ENCODE measurements at places on chromosomes 2 and 18.
A peak's percentile ranks its signal among the peaks of the same experiment; 100 is the strongest.

DNA sequence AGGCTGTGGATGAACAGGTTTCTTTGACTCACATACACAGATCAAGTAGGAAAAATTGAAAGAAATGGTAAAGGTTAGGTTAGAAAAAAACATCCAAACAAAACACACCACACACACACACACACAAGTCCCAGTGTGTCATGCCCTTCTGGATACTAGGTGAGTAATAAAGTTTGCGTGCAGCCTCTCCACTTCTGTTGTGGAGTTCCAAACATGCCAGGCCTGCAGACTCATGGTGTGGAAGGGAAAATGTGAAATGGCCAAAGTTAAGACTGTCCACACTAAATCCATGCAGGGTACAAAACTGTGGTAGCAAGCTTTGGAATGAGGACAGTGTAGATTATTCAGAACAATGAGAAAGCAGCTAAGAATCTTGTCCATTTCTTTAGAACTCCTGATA, 114.6 kb downstream of the IKZF2 start:
- no peak for DNase-seq

DNA sequence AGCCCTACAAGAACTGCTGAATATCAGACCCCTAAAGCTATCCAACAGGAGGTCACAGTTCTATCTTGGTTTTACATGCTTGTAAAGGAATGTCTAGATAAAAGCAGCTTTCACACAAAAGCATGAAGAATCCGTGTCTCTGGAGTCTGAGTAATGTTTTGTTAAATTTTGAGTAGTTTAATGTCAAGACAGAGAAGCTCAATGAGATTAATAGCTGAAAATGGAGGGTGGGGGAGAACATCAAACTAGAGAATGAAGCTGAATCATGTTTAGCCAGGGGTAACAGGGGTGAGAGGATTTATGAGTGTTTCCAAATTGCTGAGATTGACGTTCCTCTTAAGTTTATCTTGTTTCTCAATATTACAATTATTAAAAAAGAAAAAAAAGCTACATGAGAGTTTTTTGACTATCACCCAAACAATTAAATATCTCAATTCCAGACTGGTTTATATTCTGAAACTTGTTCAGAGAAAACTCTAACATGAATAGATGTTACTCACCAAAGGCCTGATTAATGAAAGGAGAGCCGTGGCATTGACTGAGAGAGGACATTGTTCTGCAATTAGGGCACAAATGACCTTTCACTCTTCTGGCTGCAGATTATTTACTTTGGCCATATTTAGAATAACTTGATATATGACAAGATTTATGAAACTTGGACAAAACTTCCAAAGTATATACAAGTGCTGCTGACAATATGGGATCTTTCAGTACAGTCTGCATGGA, 266.4 kb upstream of the ETAA1 start:
- no peak for DNase-seq

DNA sequence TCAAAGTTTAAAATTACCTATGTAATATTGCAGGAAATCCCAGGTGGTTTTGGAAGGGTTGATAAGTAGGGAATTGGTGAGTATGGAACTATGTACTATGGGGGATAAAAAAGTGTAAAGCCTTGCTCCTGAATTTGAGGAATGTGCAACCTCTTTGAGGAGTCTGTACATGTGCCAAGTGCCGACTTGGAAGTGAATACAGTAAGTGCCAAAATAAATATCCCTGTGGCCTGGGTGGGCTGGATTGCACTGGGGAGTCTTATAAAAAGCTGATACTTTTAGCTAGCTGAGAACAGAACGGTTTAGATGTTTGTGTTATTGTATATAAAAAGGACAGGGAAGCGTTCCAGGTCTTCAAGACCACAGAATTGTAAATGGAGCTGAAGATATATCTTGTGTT, 317.1 kb upstream of the LRRTM1 start:
- no peak for DNase-seq

GRCh38 chr2:88959480-88960204, 268.2 kb downstream of the RPIA start:
- peak; percentile 12 for DNase-seq

DNA sequence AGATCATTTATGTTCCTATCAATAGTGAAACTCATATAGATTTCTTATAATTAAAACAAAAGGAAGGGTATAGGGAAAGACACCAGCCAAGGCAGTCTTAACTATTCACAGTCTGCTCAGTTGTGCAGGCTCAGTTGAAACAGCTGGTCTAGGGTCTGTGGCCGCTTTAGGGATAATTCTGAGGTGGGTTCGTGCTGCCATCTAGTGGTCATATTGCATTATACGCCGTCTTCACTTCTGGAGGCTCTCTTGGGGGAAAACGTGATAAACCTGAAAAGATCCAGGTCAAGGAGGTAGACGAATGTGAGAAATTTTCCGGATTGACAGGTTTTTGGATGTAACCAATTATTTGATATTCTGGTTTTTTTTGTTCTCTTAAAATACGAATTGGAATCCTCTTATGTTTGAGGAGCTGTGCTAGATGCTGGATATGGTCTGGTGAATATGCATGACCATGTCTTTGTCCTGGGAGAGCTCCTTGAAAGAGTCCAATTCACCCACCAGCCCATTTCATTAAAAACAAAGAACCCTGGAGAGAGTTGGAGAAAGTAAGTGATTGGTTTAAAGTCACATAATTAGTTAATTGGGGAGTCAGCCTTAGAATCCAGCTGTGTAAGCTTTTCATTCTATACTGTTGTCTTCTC, 492.4 kb downstream of the PLCL1 start:
- peak; percentile 67 for DNase-seq

DNA sequence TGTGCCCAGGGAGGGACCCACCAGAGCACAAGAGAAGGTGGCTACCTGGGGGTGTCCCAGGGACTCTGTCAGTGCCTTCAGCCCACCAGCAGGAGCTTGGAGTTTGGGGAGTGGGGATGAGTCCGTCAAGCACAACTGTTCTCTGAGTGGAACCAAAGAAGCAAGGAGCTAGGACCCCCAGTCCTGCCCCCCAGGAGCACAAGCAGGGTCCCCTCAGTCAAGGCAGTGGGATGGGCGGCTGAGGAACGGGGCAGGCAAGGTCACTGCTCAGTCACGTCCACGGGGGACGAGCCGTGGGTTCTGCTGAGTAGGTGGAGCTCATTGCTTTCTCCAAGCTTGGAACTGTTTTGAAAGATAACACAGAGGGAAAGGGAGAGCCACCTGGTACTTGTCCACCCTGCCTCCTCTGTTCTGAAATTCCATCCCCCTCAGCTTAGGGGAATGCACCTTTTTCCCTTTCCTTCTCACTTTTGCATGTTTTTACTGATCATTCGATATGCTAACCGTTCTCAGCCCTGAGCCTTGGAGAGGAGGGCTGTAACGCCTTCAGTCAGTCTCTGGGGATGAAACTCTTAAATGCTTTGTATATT, 14.0 kb downstream of the ITM2C start:
- no peak for DNase-seq

DNA sequence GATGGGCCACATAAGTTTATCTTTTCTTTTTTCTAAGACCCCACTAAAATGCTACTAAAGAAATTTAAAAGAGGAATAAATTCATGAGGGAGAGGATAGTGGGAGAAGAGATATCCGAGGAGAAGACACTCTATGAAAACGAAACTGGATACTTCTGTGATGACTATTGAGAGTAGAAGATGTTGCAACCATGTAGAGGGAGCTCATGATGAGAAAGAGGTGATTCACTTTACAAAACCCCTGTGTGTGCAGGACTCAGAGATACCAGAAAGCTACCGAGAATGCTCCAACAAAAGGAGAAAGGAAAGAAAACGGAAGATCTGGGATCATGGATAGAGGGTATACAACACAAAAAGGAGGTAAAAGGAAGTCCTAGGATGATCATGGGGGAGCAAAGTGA, 34.9 kb downstream of the SLC38A11 start:
- no peak for DNase-seq

DNA sequence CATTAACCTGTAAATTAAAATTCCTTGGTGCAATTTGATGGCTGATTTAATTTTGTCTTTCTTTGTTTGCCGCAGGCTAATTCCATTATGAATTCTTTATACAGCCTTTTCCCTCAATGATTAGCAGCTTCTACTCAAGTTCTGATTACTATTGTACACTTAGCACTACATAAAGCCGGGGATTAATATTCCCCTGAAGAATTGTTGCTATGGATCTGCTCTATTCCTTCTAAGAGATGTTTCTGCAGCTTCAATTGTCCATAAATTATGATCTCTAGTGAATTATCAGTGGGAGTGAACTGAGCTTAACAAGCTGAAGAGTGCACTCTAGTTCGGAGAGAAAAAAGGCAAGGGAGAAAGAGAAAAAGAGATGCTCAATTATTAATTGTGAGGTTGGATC, 433.7 kb upstream of the SPRED2 start:
- no peak for DNase-seq

DNA sequence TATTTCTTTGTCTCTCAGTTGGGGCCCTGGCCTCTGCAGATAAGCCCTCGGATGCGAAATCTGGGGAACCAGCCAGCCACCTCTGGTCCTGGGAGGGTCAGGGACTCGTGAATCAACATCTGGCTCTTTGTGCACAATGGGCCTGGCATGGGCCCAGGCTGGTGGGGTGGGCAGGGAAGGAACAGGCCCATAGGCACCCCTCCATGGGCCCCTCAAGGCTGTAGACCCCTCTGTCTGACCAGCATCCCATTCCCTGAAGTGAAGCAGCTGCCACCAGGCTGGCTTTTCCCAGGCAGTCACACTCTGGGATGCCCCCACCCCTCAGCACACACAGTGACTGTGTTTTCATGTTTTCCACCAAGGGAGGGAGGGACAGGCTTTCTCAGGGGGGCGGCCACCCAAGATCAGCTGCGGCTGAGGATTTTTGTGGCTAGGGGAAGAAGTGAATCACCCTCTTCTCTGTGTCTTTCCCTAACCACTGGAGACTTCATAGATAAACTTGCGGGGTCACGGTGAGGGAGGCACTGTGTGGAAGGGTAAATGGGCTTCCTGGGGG, 166.0 kb downstream of the AGAP1 start:
- no peak for DNase-seq

- no peak for DNase-seq
Observed at GRCh38 chr2:233700028-233700635, 7.4 kb downstream of the UGT1A6 start.

DNA sequence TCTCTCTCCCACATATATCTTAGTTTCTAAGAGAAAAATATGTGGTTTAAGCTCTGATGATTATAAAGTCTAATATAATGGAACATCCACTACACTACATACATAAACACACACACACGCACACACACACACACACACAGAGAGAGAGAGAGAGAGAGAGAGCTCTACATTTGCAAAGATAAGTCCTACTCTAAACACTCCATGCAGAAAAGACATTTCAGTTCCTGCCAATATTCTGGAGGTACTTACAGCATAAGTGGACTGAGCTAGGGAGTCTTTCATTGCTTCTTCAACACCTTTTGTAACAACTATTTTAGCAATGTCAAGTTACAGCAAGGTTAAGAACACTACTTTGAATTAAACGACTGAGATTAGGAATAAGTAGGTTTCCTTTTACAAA, 80.1 kb downstream of the FIGN start:
- no peak for DNase-seq

DNA sequence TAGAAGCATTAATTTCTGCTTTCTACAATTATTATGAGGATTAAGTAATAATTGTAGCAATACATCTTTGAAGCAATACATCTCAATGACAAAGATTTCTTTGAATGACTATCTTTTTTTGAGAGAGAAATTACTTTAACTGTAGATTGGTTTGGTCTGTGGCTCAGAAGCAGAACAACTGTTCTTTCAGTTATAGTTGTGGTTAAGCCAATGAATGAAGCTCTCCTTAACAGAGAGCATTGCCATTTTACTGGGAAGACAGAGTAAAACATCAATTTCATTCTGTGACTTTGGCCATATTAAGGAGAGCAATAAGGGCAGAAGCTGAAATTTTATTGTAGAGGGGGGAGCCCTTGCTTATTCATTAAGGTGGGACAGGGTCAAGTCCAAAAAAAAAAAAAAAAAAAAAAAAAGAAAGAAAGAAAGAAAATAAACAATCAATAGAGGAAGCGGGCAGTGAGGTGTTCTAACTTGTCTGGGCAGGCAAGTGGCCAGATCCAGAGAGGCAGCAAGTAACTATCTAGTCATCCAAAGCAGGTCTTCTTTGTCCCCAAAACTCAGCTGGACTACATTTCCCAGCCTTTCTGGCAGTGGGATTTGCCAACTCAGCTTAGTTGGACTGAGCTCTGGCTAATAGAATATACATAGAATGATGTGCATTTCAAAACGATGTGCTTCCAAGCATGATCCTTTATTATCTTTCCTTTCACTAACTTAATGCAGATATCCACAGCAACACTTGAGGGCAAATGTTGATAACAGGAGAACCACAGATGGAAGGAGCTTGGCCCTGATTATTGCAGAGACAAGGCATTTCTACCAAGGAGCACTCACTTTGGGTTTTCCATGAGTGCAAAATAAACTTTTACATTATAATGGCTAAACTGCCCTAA, 462.7 kb upstream of the CDH20 start:
- no peak for DNase-seq

GRCh38 chr2:208392300-208392699, 14.3 kb upstream of the PTH2R start:
- DNase-seq, result no peak

DNA sequence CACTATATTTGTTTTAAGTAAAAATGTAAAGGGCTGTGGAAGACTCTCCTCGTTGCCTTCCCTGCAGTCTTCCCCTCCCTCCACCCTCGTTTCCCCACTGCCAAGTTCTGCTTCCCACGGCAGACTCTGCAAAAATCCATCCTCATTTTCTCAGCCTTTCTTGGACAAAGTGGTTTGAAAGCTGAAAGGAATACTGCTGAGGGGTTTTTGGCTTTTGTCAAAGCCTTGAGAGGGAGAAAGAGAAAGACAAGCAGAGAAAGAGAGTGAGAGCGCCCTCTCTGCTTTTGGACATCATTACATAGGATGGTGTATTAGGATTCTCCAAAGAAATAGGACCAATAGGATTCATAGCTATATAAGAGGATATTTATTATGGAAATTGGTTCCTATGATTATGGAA, 455.9 kb upstream of the SOX11 start:
- DNase-seq, result no peak

DNA sequence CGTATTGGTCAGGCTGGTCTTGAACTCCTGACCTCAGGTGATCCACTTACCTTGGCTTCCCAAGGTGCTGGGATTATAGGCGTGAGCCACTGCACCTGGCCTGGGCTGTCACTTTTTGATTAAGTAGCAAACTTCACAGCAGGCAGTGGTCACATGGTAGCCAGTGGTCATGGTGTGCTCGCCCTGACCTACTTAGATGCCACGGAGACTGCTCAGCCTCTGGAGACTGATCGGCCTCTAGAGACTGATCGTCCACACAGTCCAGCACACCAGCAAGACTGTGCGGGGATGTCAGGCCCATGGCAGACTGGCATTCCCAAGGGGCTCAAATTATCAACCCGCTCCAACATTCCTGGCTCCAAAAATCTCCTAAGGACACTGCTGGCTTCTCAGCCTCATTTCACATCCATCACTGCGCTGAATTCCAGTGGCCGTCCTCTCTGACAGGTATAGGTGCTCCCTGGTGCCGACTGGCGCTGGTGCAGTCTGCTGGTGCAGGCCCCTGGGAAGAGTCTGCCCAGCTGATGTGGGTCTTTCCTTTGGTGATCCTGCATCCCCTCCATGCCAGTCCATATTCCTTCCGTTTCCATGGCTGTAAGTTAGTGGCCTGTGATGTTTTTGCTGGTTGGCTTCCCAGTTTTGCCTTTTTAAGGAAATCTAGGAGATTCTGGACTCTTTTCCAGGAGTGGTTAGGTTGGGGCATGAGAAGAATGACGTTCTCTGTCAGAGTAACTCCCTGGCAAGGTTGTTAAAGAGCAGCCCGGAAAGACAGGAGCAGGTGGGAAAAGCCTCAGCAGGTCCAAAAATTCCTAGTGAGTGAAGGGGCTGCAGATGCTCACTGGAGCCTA, 374.5 kb upstream of the HS6ST1 start:
- DNase-seq, result no peak

GRCh38 chr2:237614151-237614720, 13.2 kb upstream of the LRRFIP1 start:
- DNase-seq, result no peak

All from HEK293T (cell line).